ENCODE measurements at places on chromosomes 1 and 21.

GRCh38 chr1:60973668-60974067 is 108.7 kb upstream of the NFIA start:
- DNase-seq = no peak

DNA sequence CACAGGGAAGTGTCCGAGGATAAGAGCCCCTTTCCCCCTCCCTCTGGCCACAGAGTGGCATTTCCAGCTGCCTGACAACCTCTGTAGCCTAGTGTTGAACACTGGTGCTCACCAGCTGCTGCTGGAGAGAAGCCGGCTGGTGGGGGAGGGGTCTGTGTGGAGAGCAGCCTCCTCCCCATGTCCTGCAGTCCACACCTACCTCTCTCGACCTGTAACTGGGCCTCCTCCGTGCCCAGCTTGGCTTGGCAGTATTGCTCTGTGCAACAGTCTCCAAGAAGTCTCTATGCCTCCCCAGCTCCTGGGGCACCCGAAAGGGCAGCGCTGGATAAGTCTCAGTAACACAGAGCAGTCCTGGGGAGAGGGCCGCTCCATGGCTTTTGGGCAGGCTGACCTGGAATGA is 17.0 kb downstream of the PAPPA2 start:
- DNase-seq = no peak

- no peak for DNase-seq
These were observed 371 bp downstream of the ZMPSTE24 start for GRCh38 chr1:40258445-40258769.

DNA sequence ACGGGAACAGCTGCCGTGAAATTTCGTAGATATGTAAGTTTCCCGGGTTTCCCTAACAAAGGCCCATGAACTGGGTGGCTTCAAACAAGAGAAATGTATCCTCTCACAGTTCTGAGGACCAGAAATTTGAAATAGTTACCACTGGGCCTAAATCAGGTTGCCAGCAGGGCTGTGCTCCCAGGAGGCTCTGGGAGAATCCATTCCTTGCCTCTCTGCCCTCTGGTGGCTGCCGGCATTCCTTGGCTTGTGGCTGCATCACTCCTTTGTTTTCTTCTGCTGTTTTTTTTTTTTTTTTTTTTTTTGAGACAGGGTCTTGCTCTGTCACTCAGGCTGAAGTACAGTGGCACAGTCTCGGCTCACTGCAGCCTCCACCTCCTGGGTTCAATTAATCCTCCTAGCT is 23.7 kb downstream of the UMODL1 start:
- DNase-seq = no peak

GRCh38 chr1:175861626-175862367 is 118.4 kb upstream of the TNR start:
- no peak for DNase-seq

DNA sequence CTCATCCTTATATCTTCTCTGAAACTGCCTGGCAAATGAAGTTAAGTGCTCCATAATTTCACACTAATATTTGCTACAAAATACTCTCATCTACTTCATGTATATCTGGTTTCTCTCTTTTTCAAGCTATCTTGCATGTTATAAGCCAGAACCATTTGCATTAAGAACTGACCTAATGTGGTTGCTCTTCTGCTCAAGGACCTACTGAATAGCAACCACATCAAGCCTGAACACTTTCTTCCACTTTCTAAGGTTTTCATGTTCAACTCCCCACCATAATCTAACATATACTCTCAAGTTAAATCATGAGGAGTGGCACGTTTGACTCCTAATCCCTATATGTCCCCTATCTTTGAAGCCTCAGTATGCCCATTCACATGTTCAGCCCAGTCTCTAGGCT is 27.2 kb downstream of the RGS1 start:
- no peak for DNase-seq

DNA sequence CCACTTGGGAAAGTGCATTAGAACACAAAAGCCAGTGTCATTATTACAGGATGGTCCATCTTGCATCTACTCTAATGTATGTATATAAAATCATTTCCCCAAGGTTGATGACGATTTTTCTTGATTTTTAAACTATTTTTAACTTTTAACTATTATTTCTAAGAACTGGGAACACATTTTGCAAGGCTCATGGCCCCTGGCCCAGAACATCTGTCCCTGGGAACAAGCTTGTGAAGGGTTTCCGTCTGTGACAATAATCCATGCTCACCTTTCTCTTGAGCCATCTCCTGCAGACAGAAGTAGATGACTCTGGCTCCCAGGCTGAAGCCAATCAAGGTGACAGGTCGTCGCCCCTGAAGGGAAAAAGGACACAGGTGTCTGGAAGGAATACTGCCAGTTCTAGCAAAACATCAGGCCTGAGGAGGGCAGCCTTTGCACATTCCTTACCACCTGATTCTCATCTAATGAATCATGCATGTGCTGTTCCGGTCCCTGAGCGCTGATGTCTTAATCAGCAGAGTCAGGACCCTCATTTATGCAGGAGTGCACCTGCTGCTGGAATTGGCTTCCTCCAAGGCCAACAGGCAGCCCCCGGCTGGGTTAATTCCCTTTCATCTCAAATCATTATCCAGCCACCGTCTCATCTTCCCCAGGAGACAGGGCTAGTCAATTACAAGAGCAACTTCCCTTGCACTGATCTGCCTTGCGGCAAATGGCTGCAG is 62.5 kb downstream of the TMCO4 start:
- DNase-seq = no peak

DNA sequence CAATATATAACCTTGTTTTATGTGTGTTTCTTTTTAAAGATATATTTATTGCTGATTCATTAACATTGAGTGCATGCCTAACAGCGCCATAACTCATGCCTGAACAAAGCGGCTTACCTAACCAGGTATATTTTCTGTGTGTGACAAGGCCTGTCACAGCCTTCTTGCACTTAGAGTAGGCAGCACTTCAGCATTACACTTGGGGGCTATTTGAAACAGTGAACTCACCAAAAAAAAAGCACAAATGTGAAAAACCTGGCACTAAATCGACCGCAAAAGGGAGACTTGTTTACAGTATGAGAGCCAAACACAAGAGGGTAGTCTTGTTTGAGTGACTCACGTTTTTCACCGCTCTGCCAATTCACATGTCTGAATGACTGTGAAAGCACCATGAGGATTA is 111.7 kb downstream of the DISP1 start:
- peak; percentile 69 for DNase-seq

DNA sequence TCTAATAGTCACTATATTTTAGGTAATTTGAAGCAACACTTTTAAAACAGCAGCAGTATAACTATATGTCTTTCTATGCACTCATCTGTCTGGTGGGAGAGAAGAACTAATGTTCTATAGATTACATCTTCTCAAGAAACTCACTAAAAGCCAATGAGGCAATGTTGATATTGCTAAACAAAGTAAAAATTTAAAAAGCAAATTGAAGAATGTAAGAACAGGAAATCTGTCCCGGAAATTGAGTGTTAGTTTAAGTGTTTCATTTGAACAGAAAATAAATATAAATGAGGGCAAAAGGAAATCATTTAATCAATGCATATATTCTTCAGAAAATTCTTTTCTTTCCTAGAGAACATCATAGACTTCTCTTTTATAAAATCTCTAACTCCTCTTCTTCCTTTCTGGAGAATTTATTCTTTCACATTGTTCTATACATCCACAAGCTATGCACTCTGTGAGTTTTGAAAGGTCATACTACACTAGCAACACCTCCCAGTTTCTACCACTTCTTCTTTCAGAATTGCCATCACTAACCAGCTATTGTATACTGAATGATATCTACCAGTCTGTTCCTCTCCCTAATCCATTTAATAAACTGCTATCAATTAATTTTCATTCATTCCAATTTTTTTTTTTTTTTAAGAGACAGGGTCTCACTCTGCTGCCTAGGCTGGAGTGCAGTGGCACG is 153.0 kb downstream of the USH2A start:
- DNase-seq = no peak

- DNase-seq = no peak
These were observed 53.3 kb upstream of the HOOK1 start for GRCh38 chr1:59761443-59761842.

DNA sequence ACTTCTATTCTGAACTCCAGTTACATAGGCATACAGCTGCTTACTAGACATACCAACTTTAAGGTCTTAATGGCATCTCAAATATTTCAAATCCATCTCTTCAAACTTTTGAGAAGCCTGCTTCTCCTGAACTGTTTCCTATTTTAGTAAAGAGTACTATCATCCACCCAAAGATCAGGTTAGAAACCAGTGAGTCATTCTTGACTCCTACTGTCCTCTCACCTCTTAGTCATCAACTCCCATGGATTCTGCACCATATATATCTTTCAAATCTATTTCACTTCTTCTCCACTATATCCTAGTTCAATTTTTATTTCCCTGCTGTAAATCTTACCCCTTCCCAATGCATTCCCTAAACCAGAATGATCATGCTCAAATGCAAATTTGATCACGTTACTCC is 18.1 kb upstream of the BEND5 start:
- DNase-seq = no peak

- no peak for DNase-seq
These were observed 33.9 kb downstream of the TMEM51 start for GRCh38 chr1:15187175-15188129.

GRCh38 chr1:241263346-241263745 is 93.7 kb downstream of the RGS7 start:
- no peak for DNase-seq

DNA sequence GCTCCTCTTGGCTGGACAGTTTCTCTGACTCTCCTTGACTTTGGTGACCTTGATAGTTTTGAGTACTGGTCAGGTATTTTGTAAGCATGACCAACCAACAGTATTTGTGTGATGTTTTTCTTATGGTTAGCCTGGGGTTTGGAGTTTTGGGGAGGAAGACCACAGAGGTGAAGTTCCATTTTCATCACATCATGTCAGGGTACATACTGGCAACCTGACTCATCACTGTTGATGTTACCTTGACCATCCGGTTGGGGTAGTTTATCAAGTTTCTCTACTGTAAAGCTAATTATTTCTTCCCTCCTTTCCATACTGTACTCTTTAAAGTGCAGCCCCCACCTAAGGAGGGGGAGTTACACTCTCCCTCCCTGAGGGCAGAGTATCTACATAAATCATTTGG is 13.4 kb downstream of the OSCP1 start:
- DNase-seq = no peak

GRCh38 chr1:240000634-240001033 is 91.0 kb upstream of the FMN2 start:
- no peak for DNase-seq

DNA sequence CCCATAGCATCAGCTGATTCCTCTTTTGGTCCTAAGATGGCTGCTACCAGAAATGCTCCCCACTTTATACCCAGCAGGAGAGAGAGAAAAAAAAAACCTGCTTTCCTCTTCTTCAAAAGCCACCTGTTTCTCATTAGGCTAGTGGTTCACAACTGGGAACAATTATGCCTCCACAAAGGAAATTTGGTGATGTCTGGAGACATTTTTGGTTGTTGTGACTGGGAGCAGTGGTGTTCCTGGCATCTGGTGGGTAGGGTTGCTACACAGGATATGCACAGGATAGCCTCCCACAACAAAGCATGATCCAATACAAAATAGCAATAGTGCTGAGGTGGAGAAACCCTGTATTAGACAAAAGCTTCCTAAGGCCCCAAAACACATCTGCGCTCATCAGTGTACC is 38.5 kb upstream of the SGIP1 start:
- no peak for DNase-seq

DNA sequence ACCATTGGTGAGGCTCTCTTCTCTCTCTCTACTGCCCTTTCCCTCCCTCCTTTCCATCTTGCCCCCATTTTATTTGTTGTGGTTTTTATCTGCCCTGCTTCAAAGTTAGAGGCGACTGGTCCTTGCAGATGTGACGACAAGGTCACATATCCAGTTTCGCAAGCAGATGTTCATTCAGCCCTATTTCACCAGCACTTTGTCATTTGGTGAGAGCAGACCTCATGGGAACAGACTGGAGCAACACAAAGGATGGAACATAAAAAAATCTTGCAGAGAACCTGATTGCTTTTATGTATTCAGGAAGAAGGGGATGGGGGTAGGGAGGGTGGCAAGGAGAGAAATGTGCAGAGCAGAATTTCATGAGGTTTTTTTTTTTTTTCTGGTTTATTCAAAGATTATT is 84.3 kb downstream of the ELAVL4 start:
- no peak for DNase-seq

- no peak for DNase-seq
These were observed 64.4 kb upstream of the PTGFR start for GRCh38 chr1:78426408-78426807.

GRCh38 chr1:3491291-3492246 is 37.1 kb downstream of the ARHGEF16 start:
- no peak for DNase-seq

GRCh38 chr1:155011437-155012025 is 8.9 kb downstream of the ZBTB7B start:
- no peak for DNase-seq

- no peak for DNase-seq
These were observed 77.9 kb downstream of the WDR3 start for GRCh38 chr1:118007391-118007790.

DNA sequence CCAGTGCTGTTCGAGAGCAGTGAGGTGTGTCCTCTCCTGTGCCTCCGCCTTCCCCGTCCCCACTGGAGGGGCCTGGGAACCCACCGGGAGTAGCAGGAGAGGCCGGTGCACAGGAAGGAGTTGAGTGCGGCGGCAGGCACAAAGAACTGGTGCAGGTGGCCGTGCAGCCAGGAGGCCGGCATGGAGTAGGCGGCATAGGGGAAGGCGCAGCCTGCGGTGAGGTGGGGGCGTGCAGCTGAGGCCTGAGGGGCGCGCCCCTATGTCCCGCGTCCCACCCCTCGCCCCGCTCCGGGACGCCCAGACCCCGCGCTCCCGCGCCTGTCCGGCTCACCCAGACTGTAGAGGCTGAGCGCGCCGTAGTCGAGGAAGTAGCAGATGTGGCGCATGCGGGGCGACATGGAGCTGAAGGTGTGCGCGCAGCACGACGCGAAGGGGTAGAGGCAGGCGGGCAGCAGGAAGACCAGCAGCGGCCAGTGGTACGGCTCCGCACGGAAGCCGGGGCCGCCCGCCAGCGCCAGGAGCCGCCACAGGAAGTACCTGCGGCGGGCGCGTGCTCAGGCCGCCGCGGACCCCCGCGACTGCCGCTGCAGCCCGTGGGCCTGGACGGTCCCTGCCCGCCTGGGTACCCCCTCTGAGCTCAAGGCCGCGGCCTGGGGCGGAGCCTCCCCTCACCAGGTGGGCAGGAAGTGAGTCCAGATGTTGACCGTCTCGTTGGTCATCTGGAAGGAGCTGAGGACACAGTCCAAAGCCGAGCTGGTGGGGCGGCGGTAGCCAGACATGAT is 2.2 kb downstream of the PAQR6 start:
- DNase-seq = no peak

DNA sequence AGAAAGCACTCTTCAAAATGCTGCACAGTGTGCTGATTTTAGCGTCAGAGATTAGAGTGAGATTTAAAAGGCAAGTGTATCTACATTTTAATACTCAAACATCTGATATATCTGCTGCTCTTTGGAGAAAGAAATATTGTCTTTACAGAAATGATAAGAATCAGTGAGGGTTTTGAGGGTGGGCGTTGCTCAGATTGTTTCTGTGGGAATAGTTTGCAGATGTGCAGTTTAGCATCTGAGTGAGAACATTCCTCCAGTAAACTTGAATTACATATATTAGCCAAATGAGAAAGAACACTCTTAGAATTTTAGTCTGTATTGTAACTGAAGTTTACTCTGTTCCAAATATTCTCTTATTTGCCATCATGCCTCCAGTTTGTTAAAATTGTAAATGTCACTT is 549.2 kb downstream of the NEGR1 start:
- no peak for DNase-seq

GRCh38 chr1:17725084-17725719 is 29.9 kb upstream of the ACTL8 start:
- no peak for DNase-seq

All from NCI-H1436 treated with DMSO at 0.1 percent for 48 hours (cell line).